ENCODE measurements at places on chromosomes 1 and 21. TPM values are rescaled to one million over a fixed set of nuclear protein-coding genes. Genes with fewer than 3 reads are reported as not detected.

The SLC6A9 gene
- 2.4 TPM for total RNA-seq

DNA sequence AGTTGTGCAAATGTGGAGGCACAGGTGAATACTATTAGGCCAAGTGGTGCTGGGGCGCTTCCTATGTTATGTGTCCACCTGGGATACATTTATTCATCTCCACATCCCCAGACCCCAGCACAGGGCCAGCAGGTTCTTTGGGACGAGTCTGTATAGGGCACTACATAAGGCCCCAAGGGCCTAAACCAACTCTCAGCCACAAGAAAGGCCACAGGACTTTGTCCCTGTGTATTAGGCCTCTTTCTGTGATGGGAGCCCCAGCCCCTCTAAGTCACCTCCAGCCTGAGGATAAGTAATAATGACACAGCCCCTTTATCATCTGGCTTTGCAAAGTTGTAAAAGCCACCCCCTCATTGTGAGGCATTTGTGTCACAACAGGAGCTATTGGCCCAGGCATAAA lies 79.2 kb upstream of the CD1D start:
- no peaks in the 10 kb centered on the region for H3K27me3 ChIP-seq
- H3K4me3 ChIP-seq, result no peak overlapping the region
- H3K27ac ChIP-seq, result no peak overlapping the region
- peaks cover 14% of the 10 kb centered on the region for H3K4me1 ChIP-seq

DNA sequence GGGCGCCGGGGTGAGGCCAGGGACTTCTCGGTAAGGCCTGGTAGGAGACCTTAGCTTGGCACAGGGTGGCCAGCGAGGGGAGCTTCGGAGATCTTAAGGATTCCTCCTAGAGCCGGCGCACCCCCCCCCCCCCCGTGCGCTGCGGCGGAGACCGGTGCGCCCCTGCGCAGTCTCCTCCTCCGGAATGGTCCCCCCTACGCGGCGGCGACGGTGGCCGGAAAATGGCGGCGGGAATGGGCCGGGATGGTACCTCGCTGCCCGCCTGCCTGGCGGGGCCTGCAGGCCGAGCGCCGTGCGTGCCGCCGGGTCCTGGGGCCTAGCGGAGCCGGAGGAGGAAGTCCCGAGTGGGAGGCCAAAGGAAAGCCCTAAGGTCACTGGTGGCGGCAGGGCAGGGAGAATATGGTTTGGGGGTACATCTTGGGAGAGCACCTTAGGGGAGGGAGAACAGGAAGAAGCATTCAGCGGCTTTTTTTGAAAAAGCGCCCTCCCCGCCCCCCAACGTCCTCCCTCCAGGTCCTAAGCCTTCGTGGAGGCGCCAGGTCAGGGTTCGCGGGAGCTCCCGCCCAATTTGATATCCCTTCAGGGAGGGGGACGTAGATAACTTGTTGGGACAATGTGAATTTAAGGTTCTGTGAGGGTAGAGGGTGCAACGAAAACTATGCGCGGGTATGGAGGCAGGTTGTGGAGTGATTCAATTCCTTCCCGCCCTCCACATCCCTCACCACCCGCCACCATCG lies 429 bp downstream of the SRRM1 start:
- no peak for DNase-seq
- H3K4me1 ChIP-seq, result peaks cover 12% of the 10 kb centered on the region
- H3K36me3 ChIP-seq, result peaks cover 10% of the 10 kb centered on the region
- H3K4me3 ChIP-seq, result peak overlapping the region; percentile 87

GRCh38 chr1:164637461-164638375 lies 78.7 kb downstream of the PBX1 start:
- peak overlapping the region; percentile 85 for H3K27ac ChIP-seq
- peaks cover 28% of the 10 kb centered on the region for H3K4me1 ChIP-seq
- no peaks in the 10 kb centered on the region for H3K27me3 ChIP-seq

GRCh38 chr1:3597599-3597964 lies 13.7 kb downstream of the MEGF6 start:
- H3K4me1 ChIP-seq, result peaks cover 22% of the 10 kb centered on the region
- no peak overlapping the region for H3K4me3 ChIP-seq
- H3K27ac ChIP-seq, result no peak overlapping the region

DNA sequence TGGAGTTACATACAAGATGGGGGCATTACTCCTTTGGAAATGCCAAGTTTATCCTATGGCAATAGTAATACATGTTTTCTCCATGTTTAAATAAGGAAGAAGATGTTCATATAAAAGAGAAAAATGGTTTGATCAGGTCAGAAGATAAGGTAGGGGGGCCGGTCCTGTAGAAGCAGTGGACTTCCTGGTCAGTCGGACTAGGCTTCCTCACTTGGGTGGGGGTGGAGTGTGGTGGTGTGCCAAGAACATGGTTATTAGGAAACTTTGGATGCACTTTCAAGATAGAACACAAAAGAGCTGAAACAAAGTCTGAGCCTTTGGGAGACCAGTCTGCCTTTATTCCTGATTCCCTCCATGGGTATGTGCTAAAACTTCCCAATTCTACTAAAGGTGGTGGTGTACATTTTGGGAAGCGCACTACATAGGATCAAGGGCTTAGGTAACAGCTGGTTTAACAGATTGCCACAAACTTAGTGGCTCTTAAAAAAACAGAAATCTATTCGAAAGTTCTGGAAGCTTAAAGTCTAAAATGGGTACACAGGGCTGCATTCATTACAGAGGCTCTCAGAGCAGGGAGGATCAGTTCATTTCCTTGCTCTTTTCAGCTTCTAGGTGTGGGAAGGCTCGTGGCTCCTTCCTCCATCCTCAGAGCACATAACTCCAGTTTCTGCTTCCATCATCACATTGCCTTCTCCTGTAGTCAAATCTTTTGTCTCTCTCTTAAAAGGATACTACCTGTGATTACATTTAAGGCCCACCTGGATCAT lies 64.6 kb downstream of the KDM1A start:
- no peaks in the 10 kb centered on the region for H3K27me3 ChIP-seq
- no peak overlapping the region for H3K27ac ChIP-seq
- no peak for DNase-seq
- H3K4me3 ChIP-seq, result no peak overlapping the region

GRCh38 chr1:234262007-234262753 lies 111.1 kb upstream of the COA6 start:
- H3K36me3 ChIP-seq, result no peaks in the 10 kb centered on the region
- H3K4me1 ChIP-seq, result no peaks in the 10 kb centered on the region
- DNase-seq, result no peak
